ENCODE measurements at places on chromosomes 5 and 9. TPM values are rescaled to one million over a fixed set of nuclear protein-coding genes. Genes with fewer than 3 reads are reported as not detected.

CBY3 gene
- total RNA-seq, result not detected

FOXD4L5 gene
- total RNA-seq, result 0.07 TPM

ADAMTSL1 gene
- 3.7 TPM for total RNA-seq

DNAH5 gene
- total RNA-seq, result 0.71 TPM

TAS2R1 gene
- not detected for total RNA-seq

All from foreskin keratinocyte (primary cell).